ENCODE measurements at places on chromosomes 13 and 19. TPM values are rescaled to one million over a fixed set of nuclear protein-coding genes. Genes with fewer than 3 reads are reported as not detected.

ZNF20 gene
- not detected for total RNA-seq

DNA sequence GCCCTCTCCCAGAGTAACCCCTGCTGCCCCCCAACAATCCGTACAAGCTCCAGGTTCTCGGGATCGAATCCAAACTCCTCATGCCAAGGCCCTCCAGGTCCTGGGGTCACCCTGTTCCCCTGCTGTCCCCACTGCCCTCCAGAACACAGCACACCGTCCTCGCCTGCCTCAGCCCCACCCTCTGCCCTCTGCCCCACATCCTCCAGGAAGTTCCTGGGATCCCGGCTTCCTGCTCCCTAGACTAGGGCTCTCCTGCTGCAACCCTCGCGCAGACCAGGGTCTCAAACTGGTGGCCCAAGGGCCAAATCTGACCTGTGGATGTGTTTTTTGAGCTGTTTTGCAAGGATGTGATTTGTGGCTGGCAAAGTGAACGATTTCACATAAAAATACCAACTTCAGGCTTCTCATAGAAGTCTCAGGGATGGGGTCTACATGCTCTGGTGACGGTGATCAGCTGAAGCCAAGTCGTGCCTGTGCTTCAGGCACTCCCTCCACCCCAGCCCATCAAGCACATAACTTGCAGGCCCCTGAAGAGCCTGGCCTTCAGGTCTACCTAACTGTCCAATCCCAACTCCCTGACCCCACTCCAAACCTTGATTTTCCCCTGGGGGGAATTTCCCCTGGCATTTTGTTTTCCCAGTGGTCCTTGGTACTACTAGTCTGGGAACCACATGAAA lies 1.8 kb downstream of the RABAC1 start:
- H3K27ac ChIP-seq: peak overlapping the region; percentile 90
- no peaks in the 10 kb centered on the region for H3K4me1 ChIP-seq

DNA sequence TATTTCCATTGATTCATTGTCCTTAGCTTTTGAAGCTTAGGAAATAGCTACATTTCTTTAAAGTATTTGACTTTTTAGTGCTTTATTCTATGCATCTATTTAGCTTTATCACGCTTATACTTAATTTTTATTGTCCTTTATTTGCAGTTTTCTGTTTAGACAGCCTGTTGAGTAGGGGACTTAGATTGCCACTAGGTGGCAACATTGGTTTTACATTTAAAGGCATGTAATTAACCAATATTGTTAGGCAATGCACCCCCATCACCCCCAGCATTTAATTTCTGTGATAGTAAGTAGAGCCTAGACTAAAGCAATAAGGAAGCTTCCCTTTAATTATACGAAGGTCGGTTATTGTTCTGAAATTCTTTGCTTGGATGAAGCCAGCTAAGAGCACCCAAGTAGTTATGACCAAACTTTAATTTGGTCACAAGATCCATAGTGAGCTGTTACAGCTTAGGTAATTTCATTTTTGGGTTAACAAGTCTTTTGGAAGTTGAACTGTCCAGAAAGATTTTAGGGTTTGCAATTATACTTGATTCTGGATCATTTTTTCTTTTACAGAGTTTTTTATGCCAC lies 36.5 kb downstream of the B3GLCT start:
- no peak overlapping the region for H3K27ac ChIP-seq
- H3K4me3 ChIP-seq: no peak overlapping the region
- H3K27me3 ChIP-seq: no peaks in the 10 kb centered on the region
- H3K4me1 ChIP-seq: peaks cover 4% of the 10 kb centered on the region
- no peak for DNase-seq

DNA sequence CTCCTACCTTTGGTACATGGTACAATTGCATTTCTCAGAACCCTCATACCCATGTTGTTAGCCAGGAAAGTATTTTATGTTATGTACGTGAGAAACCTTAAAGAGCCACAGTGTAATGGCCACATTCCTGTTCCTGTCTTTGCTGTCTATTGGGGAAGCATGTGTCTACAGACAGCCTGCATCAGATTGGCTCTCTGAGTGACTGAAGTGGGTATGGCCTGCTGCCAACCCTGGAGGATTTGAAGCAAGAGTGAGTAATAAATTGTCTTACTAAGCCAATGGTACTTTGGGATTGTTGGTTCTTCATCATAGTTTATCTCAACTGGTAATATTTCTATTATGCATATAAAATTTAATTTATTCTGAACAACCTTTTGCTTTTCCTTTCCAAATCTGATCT lies 574.1 kb downstream of the LMO7 start:
- H3K27ac ChIP-seq: no peak overlapping the region
- DNase-seq: no peak
- no peaks in the 10 kb centered on the region for H3K36me3 ChIP-seq
- no peaks in the 10 kb centered on the region for H3K27me3 ChIP-seq

ZNF264 gene
- total RNA-seq: 109 TPM

GRCh38 chr13:64417581-64417980 lies 2812.6 kb downstream of the PCDH9 start:
- no peaks in the 10 kb centered on the region for H3K27me3 ChIP-seq
- DNase-seq: no peak
- no peaks in the 10 kb centered on the region for H3K4me1 ChIP-seq
- no peak overlapping the region for H3K4me3 ChIP-seq
- peaks cover 2% of the 10 kb centered on the region for H3K36me3 ChIP-seq
- H3K27ac ChIP-seq: no peak overlapping the region

SLC5A5 gene
- not detected for total RNA-seq

Measured in uterus (tissue), 4 donors.